Naive B cell (primary cell): ENCODE measurements at places on chromosomes 1 and 21.

DNA sequence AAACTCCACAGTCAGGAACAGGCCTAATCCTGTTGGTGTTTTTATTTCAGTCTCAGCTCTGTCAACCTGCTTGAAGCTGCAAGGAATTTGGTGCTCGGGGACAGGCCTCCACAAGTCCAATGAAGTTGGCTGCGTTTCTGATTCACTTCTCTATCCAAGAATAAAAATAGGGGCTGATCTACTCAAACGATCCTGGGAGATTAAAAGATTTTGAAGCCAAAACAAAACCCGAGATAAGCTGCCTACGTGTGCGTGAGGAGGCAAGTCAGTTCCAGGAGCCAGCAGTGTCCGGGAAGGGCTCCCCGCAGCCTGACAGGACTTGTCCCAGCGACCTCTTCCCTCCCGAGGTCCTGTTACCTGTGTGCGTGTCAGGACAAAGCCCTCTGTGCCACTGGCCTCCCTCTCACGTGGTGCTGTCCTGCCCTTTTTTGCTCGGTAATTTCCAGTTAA is 98.0 kb downstream of the ETS2 start:
- no peak for DNase-seq

- DNase-seq = no peak
Measured at GRCh38 chr1:102588536-102588935, 519.8 kb downstream of the COL11A1 start.

GRCh38 chr1:231075020-231075419 is 35.0 kb upstream of the FAM89A start:
- DNase-seq = no peak

DNA sequence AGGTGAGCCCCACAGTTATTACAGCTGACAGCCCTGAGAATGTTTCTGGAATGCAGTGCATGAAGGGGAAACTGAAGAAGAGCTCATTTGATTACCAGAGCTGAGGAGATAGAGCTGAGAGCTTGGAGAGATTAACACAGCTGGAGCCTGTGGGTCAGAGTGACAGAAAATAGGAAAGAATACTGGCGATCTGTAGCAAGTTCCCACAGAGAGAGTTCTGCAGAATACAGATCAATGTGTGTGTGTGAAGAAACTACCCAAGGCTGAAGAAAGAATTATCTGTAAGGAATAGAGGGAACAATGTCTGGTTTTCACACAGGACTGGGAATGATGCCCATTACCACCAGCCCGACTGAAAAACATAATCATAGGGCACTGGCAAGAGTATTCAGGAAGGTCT is 103.6 kb upstream of the SNX7 start:
- no peak for DNase-seq

GRCh38 chr1:171140956-171141687 is 44.0 kb upstream of the FMO2 start:
- no peak for DNase-seq

DNA sequence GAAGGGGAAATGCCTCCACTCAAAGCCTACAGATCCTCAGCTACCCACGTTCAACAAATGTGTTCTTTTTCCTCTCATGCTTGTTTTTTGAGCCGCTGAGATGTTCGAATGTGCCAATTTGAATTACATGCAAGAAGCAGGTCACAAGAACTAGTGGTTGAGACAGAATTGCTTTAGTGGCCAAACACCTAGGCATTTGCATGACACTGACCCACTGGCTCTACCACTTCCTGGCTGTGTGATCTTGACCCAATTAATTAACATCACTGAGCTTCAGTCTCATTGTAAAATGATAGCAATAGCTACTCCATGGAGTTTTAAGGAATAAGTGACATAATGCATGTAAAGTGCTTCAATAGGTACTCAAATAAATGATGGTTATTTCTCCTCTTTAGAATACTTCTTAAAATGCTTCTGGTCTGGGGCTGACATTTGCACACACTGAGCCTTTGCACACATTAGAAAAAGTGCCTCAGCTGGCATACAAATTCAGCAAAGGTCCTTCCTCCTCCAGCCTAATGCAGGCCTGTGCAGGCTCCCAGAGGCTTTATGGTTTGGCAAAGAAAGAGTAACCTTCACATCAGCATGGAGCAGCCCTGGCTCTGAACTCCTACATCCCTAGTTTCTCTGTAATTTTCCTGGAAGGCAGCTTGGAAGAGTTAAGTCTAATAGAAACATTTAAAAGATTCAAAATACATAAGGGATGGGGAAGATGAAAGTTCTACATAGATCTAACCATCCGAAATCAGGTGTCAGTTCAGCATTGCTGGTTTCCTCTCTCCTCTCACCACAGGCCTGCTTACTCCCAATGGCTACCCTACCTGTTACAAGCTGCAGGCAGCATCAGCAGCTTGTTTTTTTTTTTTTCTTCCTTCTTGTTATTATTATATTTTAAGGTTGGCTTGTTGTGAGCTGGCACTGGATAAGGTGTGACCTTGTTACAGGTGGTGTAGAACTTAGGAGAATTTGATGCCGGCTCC is 107.4 kb downstream of the TBX19 start:
- no peak for DNase-seq

GRCh38 chr1:90841473-90841872 is 124.4 kb upstream of the BARHL2 start:
- DNase-seq = no peak

DNA sequence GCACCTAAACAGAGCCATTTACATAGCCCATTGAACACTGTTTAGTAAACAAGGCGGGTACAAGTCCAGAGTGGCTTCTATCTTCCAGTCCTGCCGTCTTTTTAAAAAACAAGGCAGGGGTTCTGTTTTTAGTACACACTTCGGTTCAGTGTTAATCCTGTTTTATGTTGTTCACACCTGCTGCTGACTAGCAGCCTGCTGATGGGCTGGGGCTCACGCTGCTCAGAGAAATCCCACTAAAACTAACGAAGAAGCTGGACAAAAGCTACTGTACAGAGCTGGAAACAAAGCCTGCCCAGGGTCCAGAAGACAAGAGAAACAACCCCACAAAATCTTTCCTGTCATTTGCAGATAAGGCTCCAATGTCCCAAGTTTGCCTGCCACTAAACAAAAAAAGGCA is 13.2 kb downstream of the ESRRG start:
- no peak for DNase-seq

DNA sequence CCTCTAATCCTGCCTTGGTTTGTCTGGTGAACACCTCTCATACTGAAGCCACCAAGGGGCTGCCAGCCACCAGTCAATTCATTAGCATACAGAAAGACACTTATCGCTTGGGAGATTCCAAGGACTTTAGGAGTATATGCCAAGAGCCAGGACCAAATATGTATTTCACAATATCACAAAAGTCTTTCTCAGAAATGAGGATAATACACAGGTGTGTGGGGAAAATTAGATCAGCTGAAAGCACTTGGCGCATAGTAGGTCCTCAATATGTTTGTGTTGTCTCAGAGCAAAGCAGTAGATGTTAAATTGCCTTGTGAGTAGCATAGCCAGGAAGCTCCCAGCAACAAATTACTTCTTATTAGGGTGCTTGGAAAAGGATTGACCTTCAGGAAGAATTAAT is 34.1 kb downstream of the KIRREL1 start:
- DNase-seq = no peak

DNA sequence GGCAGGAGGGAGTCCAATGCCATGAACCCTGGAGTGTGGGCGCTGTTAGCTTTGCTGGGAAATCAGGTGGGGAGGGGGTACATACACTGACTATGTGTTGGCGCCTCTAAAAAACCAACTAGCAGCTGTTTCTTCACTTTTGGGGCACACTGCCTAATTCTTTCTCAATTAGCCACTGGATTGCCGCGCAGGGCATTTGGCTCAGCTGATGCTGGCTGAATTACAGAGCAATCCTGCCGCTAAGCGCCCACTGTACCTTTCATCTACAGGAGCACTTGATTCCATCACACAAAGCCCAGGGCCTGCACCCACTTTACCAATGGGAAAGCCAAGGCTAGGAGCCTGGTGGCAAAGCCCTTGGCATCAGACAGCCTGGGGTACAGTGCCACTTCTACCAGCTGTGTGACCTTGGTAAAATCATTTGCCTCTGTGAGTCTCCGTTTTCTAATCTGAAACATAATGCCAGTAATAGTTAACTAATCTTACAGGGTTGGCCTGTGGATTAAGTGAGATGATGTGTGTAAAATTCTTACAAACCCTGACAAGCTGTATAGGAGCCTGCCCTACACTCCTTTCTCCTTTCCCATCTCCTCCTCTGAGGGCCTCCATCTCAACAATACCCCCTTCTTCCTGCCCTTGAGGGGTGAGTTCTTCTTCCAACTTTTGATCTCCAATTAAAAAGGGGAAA is 59.0 kb downstream of the UBE2T start:
- no peak for DNase-seq

- DNase-seq = no peak
Measured at GRCh38 chr1:179509384-179509783, 66.4 kb downstream of the NPHS2 start.

- no peak for DNase-seq
Measured at GRCh38 chr1:98704474-98704873, 43.0 kb downstream of the SNX7 start.

DNA sequence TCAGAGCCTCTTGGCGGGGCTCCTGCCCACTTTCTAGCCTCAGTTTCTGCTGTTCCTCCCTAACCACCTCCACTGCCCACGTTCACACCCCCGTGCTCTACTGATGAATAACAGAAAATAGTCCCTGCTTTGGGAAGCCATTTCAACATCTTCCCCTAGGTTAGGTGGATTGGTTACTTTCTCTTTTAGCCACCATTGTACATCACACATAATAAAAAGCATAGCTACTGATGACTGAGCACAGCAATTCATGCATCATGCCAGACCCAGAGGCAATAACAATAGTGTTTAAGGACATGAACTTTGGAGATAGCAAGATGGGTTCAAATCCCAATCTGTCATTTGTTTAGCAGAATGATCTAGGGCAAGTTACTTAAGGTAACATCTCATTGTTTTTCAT is 74.6 kb downstream of the COLGALT2 start:
- DNase-seq = no peak

DNA sequence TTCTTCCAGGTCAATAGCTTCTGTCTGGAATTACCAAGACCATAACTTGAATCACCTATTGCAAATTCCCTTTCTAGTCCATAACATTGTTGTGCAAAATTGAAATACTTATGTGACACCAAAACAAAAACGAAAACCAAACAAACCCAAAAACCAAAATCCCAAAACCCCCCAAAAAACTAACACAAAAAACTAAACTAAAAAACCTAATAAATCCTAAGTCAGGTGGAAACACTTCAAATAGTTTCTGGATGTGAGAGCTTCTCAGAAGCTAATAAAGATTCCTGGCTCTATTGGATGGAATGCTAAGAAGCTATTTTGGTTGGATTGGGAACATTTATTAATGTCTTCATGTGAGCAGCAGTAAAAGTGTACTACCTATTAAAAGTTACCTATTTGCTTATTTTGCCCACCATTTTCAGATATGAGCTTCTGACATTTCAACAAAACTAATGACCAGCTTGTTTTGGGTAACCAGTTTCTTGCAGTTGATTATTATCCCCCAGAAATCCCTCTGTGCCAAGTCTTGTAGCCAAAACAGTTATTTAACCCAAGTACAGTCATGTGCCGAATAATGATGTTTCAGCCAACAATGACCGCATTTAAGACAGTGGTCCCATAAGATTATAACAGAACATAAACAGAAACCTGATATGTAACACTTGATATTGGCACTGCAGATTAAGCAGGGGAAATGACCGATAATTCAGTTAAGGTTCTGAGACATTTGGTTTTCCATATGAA is 76.4 kb downstream of the LTN1 start:
- DNase-seq = no peak

- no peak for DNase-seq
Measured at GRCh38 chr21:25539606-25540005, 67.7 kb downstream of the MRPL39 start.

GRCh38 chr1:55955016-55955621 is 624.2 kb downstream of the PLPP3 start:
- DNase-seq = no peak

DNA sequence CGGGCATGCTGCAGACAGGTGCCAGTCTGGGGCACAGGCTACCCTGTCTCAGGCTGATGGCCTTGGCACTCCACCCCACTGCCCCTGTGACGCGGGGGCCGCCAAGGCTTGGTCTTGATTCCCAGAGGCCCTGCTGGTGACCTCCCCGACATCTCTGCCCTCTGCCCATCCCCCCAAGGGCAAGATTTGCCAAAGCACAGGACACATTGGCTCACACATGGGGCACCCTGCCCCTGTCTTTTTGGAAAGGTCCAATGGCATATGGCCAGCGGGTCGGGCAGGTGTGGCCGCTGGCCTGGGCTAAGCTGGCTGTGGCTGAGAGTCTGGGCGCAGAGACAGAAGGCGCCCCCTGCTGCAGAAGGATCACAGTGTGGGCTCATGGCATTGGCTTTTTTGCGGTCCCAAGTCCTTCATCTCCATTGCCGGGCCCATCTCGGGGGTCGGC is 4.6 kb downstream of the MIB2 start:
- no peak for DNase-seq

DNA sequence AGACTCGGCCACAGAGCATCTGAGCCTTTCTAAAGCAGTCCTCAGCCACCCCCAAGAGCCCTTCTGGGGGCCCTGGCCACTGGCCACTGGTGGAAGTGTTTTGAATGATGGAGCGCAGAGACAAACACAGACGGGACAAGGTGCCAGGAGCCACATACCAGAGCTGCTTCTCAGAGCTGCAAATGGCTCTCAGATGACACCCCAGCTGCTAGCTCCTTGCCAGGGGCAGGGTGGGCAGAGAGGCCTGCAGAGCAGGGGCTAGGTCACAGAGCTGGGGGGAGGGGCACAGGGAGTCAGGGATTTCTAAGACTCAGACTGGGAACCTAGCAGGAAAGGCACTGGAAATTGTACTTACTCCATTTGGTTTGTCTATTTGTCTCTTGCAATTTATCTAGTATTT is 30.4 kb downstream of the KCNN3 start:
- no peak for DNase-seq

DNA sequence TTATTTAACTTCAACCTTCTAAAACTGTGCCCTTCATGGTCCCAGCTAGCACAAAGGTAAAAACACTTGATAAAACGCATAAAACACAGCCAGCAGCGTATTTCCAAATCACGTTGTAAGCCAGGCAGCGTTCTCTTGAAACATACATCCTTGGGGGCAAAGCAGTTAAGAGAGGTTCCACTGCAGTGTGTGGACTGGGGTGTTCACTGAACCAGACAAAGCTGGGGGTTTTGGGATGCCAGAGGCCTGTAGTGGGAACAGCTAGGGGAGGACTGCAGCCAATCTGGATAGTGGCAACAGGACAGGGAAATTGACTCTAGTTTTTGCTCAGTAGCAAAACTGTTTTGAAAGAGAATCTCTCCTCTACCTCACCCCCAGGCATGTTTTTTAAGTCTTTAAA is 21.5 kb upstream of the ATP5PO start:
- no peak for DNase-seq

- no peak for DNase-seq
Measured at GRCh38 chr1:203227371-203228083, 1.9 kb downstream of the CHIT1 start.

DNA sequence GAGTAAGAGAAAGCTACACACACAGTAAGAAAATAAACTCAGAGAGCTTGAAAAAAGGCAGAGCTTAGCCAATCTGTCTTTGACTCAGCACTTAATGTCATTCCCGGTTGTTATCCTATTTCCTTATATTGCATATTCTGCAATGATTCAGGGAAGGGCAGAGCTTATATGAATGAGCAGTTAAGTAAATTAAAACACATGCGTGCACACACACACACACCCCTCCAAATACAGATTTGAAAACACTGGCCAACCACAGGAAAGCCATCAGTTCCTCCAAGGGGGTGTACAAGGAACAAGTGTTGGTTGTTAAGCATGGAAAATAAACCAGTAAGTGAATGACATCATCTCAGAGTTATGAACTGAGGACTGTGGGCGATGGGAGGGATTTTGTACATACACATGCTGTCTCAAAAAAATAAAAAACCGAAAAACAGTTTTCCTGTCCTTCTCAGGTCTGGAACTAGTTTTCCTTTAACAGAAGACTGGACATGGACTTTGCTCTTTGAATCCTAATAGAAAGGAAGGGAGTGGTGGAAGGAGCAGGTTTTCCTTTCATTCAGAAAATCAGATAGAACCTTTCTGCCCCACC is 1.0 kb downstream of the IQGAP3 start:
- DNase-seq = no peak
